Naive thymus-derived CD4-positive, alpha-beta T cell (primary cell): ENCODE measurements at places on chromosomes 2 and 18. TPM values are rescaled to one million over a fixed set of nuclear protein-coding genes. Genes with fewer than 3 reads are reported as not detected.

GRCh38 chr2:225468131-225468530, 68.6 kb downstream of the NYAP2 start:
- no peak for DNase-seq

DNA sequence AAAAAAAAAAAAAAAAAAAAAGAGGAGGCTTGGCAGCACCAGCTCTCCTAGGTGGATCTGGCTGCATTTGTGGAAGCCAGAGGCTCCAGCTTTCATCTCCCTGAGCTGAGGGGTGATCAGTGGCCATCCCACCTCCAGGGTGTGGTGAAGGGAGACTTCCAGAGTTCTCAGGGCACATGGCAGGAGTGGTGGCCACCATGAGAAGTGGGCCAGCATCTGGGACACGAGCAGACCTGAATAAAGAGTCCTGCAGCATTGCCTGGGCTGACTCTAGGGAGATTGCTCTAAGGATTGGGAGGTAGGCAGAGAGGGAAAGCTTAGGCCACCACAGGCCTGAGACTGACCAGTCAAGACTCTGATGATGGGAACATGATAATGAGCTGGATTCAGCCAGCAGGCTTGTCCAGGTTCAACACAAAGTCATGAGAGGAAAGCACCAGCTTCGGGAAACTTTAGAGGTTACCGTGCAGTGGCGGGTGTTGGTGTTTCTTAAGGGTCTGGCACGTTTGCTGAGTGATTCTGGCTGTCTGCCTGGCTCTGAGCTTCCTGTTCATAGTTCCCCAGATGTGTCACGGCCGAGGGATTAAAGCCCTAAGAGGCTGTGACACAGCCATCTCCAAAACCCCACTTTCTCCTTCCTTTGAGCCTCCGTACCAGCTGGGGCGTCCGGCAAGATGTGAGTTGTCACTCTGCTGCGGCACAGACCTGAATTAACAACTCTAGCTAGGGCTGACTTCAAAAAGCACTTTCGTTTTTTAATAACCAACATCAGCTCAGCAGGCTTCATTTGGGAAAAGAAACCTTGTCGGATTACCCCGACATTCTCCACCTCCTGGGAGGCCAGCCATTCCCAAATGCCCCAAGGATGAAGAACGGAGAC, 38.3 kb upstream of the IL1R1 start:
- DNase-seq = peak; percentile 20

DNA sequence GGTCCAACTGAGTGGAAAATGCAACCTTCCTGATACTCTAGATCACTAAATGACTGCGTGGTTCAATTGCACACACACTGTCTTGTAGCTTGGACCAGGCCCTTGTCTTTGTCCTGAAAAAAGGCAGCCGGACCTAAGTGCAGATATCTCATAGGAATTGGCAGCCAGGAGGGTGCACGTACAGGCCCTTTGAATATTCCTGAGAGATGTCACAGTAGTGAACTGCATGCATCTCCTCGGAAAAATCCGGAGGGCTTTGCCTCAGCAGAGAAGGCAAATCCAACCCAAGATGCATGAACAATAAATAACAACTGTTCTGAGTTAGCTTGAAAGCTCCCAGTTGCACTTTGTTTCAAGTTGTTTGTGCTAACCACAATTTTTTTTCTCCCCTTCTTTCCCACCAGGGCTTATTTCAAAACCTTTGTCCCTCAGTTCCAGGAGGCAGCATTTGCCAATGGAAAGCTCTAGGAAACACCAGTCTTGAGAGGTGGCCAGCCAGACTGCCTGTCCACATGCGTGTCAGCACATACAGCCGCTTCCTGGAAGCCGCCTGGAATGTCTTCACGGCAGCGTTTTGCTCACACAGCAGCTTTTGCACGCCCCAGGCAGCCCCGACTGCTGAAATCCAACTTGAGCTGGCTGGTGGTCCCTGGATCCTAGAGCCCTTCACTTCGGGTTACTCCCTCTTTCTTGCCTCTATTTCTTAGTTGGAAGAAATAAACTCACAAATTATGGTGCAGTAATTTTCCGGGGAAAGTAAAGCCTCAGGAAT, 54.4 kb upstream of the FOSL2 start:
- DNase-seq = no peak

GRCh38 chr2:205585449-205586383, 96.6 kb upstream of the NRP2 start:
- DNase-seq = no peak

DNA sequence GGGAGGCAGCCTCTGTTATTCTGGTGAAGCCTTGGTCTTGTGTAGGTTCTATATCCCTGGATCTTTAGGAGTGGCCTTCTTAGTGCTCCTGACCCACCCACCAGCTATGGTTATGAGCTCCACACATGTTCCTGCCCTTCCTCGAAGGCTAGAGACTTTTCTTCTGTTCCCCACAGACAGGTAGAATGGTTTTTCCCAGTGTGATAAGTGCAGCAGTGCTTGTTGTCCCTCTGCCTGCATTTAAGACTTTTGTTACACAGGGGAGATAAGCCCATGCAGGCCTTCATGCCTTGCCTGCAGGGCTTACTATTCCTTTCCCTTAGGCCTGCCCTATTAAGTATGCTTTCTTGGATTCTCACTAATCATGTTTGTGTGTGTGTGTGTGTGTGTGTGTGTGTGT, 48.4 kb upstream of the DSC1 start:
- no peak for DNase-seq

DNA sequence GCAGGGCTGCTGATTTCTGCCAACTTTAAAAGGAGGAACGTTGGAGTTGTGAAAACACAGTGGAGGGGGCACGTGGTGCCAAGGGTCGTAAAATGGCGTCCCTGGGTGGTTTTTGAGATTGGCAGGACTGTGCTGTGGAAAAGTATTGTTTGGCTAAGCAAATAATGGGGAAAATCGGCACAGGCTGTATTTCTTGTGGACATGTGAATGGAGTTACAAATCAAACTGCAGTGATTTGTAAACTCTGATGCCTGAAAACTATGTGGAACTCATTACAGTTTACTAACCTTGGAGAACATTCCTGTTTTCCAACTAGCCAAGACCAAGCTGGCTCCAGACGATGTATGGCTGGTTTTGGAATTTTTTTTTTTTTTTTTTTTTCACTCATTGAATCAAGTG, 68.7 kb downstream of the KCTD1 start:
- DNase-seq = no peak

GRCh38 chr2:235007664-235008457, 56.0 kb downstream of the SH3BP4 start:
- DNase-seq = no peak

DNA sequence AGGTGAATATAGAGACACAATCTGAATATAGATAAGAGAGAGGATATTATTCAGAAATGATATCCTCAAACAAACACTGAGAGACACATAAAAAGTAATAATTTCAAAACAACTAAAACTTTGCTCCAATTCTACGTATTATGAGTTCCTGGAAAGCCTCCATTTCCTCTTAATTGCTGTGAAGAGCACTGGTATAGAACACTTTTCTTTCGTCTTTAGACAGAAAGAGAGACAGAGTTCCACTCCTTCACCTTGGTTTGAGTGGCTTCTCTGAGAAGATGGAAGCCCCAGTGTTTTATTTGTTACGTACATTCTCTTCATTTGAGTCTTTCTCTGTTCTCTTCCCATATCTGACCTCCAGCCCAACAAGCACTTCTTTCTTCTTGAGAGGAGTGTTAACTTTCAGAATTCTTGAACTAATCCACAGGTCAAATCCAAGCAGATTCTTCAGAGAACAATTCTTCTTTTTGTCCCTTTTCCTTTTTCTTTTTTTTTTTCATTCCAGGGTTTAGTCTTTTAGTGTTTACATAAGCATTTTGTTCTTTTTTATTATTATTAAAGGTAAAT, 6.4 kb upstream of the PIK3C3 start:
- no peak for DNase-seq

- DNase-seq = no peak
Measured at GRCh38 chr2:25738383-25739343, 65.3 kb upstream of the DTNB start.

GRCh38 chr2:240931319-240931949, 25.3 kb downstream of the CROCC2 start:
- DNase-seq = no peak

- peak; percentile 57 for DNase-seq
Measured at GRCh38 chr2:162153608-162154224, 1.7 kb upstream of the GCG start.

CYTIP gene
- total RNA-seq = 290 TPM

VIT gene
- not detected for total RNA-seq

C18orf54 gene
- 3.6 TPM for total RNA-seq

SRD5A2 gene
- total RNA-seq = not detected

RGPD3 gene
- total RNA-seq = not detected

MC4R gene
- not detected for total RNA-seq
